Posterior vena cava (tissue), 2 donors: ENCODE measurements at places on chromosomes 12 and 14. TPM values are rescaled to one million over a fixed set of nuclear protein-coding genes. Genes with fewer than 3 reads are reported as not detected.

- DNase-seq, result no peak
Observed at GRCh38 chr14:94049625-94050023, 23.5 kb downstream of the OTUB2 start.

DNA sequence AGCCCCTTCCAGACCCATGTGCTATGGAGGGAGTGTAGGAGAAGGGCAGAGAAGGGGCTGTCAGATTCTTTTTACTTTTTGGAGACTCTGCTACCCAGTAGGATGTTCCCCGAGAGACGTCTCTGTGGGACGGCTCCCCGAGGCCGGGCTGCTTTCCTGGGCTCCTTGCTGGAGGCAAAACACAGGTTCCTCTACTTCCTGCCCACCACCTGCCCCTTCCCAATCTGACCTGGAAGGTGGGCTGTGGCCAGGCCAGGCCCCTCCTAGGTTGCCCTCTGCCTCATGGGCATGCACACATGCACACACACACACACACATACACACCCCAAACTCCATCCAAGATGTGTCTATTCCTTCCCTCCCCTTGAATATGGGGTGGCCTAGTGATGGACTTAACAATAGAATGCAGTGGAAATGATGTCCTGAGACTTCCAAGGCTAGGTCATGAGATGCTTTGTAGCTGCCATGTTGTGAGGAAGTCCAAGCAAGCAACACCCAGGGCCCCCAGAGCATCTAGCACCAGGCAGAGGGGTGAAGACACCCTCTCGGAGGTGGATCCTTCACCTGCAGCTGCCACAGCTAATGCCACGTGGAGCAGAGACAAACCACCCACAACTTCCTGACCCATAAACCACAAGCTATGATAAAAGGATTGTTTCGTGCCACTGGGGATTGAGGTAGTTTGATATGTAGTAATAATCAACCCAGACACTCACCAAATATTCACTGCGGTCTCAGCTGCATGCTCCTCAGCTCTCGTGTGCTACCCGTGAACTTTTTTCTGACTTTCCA lies 1.6 kb upstream of the ASB2 start:
- no peak for DNase-seq

DNA sequence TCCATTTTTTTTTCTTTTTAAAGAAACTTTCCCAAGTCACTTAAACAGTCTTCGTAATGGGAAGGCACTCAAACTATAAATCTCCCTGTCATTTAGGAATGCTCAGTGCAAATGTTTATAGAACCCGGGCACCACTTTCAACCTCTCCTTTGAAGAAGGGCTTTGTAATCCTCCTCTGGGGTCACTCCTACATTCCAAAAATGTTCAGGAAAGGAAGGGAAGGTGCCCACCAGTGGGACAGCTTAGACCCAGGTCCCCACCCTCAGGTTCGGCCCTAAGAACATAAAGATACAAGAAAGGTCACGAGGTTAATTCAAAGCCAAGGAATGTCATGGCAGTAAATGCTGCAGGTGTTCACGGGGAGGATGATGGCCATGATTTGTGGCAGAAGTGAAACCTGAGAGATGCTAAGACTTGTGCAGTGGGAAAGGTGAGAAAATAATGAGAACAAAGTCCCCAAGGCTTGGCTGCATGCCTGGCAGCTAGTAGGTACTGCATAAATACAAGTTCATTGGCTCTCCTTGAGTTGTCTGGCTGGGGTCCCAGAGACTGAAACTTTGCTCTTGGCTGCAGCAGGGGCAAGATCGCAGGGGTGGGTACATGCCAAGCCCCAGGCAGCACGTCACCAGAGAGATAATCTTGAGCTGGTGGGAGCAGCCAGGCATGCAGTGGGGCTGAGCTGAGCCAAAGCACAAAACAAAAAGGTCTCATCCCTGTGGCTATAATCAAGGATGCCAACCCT lies 21.1 kb downstream of the KRT18 start:
- no peak for DNase-seq

Gene KLRC3
- total RNA-seq, result not detected

- DNase-seq, result no peak
Observed at GRCh38 chr12:132771126-132771838, 9.7 kb upstream of the ANKLE2 start.
